Psoas muscle (tissue), 8 donors: ENCODE measurements at places on chromosomes 16 and 17.
A peak's percentile ranks its signal among the peaks of the same experiment; 100 is the strongest.

- DNase-seq, result no peak
Observed at GRCh38 chr16:88435437-88436355, 17.4 kb upstream of the ZFPM1 start.

DNA sequence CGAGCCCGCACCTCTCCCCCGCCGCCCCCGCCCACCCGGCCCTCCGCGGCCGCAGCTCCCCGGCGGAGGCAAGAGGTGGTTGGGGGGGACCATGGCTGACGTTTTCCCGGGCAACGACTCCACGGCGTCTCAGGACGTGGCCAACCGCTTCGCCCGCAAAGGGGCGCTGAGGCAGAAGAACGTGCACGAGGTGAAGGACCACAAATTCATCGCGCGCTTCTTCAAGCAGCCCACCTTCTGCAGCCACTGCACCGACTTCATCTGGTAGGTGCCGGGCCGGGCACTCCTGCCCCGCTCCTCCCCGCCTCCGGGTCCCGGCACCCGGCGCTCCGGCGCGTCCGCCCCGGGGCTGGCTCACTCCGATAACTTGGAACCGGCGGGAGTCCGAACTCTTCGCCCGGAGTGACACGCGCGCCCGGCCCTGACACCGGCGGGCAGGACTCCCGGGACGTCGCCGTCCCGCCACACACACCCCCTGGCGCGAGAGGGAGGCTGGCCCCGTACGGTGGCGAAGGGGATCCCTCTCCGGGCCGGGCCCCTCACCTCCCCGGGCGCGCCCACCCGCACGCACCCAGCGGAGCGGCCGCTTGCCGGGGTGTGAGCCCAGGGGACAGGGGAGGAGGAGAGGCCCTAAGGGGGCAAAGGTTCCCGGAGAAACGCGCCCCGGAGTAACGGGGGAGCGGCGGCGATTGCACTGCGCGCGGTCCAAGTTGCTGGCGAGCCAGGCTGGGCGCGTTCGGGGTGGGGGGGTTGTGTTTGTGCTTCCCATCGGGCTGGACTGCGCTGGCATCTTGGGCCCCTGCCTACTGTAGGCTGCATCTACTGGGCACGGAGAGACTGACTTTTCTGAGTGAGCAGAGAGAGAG, 581 bp downstream of the PRKCA start:
- peak; percentile 43 for DNase-seq

- no peak for DNase-seq
Observed at GRCh38 chr16:15613676-15614075, 29.3 kb downstream of the MARF1 start.

GRCh38 chr16:55476625-55477533, 2.1 kb upstream of the MMP2 start:
- peak; percentile 81 for DNase-seq

GRCh38 chr16:82016263-82016662, 5.0 kb upstream of the SDR42E1 start:
- DNase-seq, result no peak

DNA sequence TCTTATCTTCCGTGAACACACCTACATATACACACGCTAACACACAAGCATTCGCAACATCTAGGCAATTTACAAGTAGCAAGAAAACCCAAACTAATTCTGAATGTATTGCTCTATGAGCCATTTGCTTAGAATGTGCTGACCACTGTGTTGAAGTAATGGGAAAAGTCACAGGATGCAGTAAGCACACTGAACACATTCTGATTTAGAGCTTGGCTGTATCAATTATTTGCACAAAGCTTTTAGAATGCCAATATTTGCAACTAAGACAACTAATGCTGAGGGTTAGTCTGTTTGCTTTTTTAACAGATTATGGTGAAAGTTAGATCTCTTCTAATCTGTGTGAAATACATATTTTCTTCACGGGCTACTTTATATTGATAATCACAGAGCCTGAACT, 179.8 kb upstream of the ELAC2 start:
- DNase-seq, result no peak

GRCh38 chr16:88505405-88506082, 52.5 kb downstream of the ZFPM1 start:
- peak; percentile 70 for DNase-seq

DNA sequence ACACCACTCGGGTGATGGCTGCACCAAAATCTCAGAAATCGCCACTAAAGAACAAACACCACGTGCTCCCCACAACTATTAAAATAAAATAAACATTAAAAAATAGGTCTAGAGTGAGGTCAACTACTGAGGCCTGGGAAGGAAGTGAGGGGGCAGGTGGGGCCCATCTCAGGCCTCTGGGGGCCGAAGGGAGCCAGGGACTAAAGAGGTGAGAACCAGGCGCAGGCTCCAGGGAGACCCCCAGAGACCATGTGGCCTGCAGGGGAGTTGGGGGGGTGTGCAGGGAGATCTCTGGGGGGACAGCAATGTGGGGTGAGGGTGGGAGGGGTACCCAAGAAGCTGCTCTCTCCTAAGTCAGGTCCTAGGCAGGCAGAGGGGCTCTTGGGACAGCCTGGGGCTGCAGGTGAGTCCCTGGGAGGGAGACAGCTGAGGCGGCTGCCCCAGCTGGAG, 111.3 kb upstream of the SMURF2 start:
- DNase-seq, result no peak

GRCh38 chr16:88128556-88128955, 177.3 kb downstream of the BANP start:
- no peak for DNase-seq

GRCh38 chr16:47567321-47567720, 106.2 kb downstream of the PHKB start:
- DNase-seq, result no peak

DNA sequence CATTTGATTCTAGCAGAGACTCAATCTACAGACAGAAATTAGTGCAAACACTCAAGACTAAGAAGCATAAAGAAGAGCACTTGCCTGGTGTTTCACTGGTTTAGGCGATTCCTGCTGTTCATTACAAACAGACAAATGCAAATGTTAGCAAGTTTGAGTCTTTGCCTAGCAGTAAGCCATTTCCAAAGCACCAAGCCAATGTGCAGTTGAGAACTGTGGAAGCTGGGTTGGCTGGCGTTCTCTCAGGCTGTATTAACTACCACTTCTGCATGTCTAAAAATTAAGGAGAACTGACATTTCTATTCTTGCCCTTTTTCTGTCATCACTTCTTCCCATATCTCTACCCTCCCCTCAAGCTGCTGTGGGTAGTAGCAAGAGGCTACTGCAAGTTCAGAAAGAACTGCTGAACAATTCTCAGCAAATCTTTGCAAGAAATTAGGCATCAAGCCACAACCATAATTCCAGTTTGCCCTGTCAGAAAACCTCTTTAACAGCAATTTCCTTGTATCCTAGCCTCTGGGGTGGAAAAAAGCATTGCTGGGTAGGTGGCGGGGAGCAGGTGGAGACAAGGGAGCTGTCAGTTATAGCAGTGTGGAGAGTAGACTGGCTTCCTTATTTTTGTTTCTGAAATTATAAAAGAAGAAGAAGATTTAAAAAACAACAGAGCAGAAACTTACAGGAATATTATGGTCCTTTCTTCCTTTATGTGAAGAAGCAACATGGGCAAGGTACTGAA, 53.8 kb downstream of the MYH10 start:
- DNase-seq, result no peak

- no peak for DNase-seq
Observed at GRCh38 chr16:11325404-11326083, 19.7 kb upstream of the RMI2 start.

GRCh38 chr17:38584350-38584925, 21.3 kb downstream of the SRCIN1 start:
- peak; percentile 75 for DNase-seq

DNA sequence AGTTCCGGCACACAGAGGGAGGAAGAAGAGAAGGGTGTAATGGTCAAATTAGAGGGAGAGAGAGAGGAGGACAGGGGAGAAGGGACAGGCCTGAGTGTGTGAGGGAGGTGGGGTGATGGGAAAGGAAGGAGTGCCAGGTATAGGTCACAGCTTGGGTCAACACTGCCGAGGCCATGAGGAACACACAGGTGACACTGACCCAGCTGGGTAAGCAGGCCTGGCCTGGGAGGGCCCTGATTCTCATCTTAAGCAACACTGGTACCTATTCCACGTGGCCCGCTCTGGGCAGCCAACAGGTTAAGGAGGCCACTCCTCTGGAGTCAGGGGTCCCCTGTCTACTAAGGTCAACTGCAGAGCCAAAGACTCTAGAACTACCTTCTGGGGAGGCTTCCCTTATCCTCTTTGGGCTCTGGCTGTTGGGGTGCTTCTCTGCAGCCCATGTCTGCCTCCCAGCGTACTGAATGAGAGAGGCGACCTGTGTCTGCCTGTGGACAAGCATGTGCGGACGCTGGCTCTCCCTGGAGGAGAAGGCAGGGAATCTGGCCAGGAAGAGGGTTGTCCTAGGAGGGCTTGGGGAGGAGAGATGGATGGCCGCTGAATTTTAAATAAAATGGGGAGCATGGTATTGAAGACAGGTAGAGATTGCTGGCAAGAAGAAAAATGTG, 57.6 kb downstream of the RGS9 start:
- no peak for DNase-seq

DNA sequence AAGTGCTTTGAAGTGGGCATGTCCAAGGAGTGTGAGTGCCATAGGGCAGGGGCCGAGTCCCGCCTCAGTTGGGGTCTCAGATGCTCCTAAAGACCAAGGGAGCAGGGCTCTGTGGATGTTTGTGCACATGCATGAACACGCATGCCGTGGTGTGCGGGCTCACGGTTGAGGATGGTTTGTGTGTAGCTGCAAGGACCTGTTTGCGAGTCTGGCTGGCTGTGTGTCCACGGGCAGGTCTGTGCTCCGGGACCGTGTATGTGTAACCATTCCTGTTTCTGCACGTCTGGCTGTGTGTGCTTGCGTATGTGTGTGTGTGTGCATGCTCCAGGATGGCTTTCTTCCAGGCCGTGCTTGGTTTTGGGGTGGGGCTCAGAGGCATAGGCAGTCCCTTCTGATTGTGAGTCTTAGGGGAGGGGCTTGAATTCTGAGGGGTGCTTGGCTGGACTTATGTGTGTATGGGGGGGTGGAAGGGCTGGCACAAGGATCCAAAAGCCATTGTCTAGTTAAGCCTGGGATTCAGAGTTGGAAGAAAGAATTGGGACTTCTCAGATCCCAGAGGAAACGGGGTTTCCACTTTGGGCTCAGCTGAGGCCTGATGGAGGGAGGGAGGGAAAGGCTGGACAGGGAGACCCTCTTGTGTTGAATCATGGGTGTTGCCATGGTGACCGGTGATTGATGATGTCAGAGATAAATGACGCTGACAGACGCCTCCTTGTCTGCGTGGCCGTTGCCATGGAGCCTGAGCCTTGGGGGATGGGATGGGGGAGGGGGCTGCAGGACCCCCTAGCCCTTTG, 14.4 kb downstream of the GJD3 start:
- peak; percentile 22 for DNase-seq

GRCh38 chr16:73062743-73063733, 15.1 kb upstream of the ZFHX3 start:
- no peak for DNase-seq

- DNase-seq, result no peak
Observed at GRCh38 chr17:71878998-71879397, 241.8 kb upstream of the SOX9 start.

- DNase-seq, result no peak
Observed at GRCh38 chr16:64696866-64697265, 425.0 kb downstream of the CDH11 start.

DNA sequence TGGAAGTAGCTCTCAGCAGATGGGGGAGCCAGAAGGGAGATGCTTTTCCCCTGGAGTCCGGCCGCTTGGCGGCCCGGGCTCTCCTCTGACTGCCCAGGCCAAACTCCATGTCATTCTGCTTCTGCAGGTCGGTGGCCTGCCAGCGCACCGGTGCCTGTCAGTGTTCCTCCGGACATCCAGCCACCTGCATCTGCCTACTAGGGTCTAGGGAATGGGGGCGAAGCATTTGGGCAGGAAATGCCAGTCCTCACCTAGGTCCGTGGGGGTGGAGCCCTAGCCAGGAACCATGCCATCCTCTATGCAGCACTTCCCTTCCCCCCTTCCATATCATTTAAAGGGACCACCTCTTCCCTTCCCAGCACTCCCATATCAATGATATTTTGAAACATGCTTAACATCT, 34.2 kb downstream of the GJC1 start:
- no peak for DNase-seq

DNA sequence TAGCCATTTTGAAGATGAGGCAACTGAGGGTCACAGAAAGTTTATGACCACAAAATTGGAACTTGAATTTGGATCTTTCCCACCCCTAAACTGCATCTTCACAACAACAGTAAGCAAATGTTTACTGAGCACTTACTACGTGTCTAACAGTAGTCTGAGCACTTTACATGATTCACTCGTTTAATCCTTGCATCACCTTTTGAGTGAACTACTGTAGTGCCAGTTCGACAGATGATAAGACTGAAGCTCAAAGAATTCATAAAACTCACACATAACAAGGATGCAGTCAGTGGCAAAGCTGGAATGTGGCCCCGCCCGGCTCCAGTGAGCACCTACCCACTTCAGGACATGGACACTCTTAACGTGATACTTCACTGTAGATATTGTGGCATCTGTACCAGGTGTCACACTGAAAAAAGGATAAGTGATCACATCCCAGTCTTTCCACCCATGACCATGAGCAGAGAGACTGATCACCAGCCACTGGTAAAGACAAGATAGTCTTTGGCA, 36.0 kb upstream of the HLF start:
- no peak for DNase-seq

DNA sequence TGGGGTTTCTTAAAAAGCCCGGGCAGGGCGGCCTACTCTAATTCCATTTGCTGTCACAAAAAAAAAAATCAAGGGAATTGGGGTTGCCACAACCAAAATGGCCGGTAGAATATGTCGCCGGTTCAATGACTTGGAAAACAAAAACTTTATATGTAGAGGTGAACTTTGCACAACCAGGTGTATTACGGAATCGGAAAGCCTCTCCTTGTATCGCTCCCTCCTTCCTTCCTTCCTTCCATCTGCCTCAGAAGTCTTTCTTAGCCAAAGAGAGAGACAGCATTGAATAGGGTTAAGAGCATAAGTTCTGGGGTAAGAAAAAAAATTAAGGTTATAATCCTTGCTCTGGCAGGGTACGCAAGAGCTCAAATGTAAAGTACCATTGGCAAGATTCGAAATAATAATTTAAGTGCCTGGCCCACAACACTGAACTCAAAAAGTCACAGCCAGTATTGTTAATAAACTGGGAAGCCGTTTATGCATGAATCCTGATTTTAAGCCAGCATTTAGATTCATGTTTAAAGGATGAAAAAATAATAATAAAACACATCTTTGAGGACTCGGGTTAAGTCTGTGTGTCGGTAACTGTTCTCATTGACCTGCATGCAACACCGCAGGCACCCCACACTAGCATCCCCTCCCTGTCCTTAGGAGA, 522 bp upstream of the GLG1 start:
- no peak for DNase-seq

DNA sequence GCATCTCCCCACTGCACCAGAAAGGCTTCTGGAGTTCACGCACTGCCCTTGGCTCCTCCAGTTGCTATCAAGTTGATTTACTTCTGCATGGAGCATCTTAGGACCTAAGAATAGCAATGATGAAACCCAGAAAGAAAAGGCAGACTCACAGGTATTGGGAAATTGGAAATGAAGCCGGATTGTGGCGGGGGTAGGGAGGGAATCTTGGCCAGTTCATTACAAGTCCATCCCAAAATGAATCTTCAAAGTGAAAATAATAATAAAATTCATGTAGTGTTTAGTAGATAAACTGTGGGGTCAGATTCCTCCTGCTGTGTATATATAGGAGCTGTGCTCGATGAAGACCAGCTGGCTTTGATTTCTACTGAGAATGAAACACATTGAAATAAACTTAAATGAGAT, 33.7 kb downstream of the TEKT3 start:
- DNase-seq, result peak; percentile 59
